ENCODE measurements at places on chromosomes 1 and 21. TPM values are rescaled to one million over a fixed set of nuclear protein-coding genes. Genes with fewer than 3 reads are reported as not detected.

CTBS gene
- total RNA-seq, result 18.2 TPM

FHAD1 gene
- not detected for total RNA-seq

- DNase-seq, result no peak
Observed at GRCh38 chr1:241311056-241311746, 45.8 kb downstream of the RGS7 start.

DNA sequence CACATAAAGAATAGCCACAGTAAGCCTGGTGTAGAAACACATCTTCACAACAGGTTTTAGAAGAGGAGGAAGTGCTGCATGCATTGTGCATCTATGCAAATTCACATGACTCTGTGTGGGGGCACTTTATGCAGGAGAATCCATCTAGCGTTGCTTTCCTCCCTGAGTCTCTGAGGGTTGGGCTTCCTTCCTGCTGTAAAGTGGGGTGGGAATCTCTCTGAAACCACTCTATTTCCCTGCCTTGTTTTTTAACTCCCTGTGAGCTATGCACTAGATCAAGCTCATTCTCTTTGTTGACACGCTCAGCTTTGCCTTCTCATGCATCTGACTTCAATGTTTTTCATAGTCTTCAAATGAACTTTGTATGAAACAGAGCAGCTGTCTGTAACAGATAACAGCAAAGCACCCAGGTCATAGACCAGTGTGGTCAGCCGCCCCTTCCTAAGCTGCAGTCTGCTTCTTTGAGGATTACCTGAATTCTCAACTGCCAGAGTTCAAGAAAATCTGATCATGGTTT is 102.7 kb upstream of the DPH5 start:
- DNase-seq, result no peak
